ENCODE measurements at places on chromosomes 5 and 9. TPM values are rescaled to one million over a fixed set of nuclear protein-coding genes. Genes with fewer than 3 reads are reported as not detected.

- no peak for DNase-seq
Measured at GRCh38 chr5:72467461-72467860, 39.7 kb downstream of the ZNF366 start.

GRCh38 chr5:166722939-166723338 is 1568.5 kb upstream of the WWC1 start:
- peak; percentile 1 for DNase-seq

GRCh38 chr9:94210616-94211603 is 48.2 kb upstream of the ZNF169 start:
- peak; percentile 60 for DNase-seq

GRCh38 chr5:129079496-129079895 is 15.1 kb upstream of the ISOC1 start:
- no peak for DNase-seq

The PCDHA10 gene
- 11.5 TPM for total RNA-seq

Measured in A673 (cell line).